Lung microvascular endothelial cell (primary cell): ENCODE measurements at places on chromosomes 11 and 22. TPM values are rescaled to one million over a fixed set of nuclear protein-coding genes. Genes with fewer than 3 reads are reported as not detected.

DNA sequence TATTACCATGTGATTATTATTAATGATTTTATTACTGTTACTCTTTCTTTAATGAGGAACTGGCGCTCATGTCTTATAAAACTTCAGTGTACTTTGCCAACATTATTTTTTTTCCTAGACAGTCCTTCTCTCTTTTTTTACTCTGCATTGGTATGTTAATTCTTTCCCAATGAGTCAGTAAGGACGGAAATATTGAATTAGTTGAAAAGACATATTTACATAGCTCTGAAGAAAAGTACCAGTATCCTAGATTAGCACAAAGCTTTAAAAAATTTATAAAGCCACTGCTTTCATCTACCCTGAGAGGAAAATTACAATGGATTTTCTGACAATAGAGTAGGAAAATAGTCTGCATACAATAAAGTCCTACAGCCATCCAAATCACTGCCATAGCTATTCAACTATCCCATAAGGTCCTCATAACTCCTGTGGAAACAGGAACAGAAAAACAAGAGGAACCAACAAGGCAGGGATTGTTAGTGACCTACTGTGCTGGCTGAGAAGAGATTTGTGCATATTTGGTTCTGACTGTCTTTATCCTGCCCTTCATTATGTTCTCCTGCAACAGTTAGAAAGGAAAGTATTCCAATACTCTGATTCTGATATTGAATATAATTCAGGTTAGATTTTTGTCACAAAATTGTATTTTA is 314.4 kb downstream of the AASDHPPT start:
- peak; percentile 1 for DNase-seq

DNA sequence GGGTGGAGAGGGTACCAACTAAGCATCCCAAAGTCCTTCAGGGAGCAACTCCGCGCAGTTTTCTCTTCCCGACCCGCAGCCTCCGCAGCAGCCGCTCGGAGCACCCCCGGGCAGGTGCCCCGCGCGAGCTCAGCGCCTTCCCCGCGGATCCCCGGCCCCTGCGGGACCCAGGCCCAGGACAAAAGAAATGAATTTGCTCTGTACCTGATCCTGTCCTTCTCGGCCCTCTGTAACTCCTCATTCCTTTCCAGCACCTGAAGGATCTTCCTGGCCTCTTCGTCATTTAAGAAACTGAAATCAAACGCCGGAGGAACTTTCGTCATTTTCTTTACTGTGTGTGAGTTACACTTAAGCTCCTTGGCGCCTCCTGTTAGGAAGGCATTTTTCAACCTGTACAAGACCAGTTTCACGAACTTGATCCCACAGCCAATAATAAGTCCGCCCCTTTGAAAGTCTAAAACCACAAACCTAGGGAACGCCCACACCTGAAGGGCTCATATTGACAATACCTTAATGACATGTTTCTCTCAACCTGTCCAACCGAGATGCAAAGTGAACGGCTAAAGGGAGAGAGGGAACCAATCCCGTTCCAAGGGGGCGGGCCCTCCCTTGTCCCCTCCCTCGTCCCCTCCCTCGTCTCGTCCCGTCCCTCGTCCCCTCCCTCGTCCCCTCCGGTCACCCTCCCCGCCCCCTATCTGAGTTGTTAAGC is at the start of gene EXPH5:
Gene EXPH5 (minus strand): TSS at position 555 of the 709 bp plus-strand sequence. CDS start 232 bp downstream, at position 323.
- peak; percentile 68 for DNase-seq

- peak; percentile 49 for DNase-seq
These were observed 15.0 kb upstream of the APOA1 start for GRCh38 chr11:116852261-116853031.

Gene OR8B4
- total RNA-seq: not detected in 2 replicates

GRCh38 chr11:57307666-57308270 is 17.0 kb downstream of the TNKS1BP1 start:
- no peak for DNase-seq

Gene PLAAT4
- total RNA-seq: 1.6 and 2.8 TPM in 2 replicates

DNA sequence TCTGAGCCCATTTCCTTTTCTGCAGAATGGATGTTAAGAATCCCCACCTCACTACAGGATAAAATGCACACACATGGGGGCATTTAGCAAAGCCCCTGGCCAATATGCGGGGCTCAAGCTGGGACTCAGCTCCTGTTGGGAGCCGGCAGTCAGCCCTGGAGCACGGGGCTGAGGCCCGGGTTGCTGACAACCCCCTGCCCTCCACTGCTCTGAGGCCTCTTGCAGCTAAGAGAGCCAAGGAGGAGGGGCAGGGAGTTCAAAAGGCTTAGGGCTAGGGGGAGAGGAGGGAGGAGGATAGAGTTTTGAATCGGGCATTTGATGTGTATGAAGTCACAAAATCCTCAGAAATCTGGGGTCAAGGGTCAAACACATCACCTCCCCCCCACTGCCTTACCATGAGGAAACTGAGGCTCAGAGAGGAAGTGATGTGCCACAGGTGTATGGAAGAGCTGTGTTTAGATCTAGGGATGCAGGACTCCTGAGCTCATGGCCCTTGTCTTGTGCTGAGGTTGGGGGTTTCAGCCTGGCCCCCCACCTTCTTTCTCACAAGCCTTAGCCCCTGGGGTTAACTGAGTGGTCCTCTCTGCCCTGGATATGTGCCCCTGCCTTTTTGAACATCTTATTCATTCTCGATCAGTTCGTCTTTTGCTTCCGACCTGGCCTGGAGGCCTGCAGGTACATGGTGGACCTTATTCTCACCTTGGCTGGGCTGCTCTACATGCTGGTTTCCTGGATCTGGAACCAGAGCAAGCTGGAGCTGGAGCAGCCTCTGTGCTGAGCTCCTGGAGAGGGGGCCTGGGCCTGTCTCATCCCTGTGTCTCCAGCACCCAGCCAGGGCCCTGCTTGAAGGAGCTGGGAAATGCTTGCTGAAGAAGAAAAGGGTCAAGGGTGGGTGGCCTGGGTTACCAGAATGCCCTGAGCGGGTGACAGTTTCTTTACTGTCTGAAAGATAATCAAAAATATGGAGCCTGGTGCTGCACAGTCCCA is 80.3 kb downstream of the LRRC32 start:
- no peak for DNase-seq

- no peak for DNase-seq
These were observed 108.2 kb downstream of the CYP2R1 start for GRCh38 chr11:14783788-14784187.

DNA sequence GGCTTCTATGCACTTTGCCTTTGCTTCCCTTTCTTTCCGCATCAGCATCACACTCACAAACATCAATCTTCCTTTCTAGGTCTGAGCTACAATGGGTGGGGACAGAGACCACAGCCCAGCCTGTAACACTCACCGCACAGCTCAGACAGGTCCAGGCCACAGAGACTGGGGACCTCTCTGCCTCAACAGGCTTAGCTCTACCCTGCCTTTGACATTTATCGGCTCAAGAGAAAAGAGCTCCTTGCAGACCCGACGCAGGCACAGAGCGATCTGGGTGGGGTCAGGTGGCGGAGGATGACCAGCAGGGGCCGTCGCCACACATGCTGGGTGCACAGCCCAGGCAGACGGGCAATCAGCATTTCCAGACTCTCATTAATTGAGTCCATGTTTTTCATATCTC is 837.3 kb downstream of the TBC1D22A start:
- DNase-seq: no peak

DNA sequence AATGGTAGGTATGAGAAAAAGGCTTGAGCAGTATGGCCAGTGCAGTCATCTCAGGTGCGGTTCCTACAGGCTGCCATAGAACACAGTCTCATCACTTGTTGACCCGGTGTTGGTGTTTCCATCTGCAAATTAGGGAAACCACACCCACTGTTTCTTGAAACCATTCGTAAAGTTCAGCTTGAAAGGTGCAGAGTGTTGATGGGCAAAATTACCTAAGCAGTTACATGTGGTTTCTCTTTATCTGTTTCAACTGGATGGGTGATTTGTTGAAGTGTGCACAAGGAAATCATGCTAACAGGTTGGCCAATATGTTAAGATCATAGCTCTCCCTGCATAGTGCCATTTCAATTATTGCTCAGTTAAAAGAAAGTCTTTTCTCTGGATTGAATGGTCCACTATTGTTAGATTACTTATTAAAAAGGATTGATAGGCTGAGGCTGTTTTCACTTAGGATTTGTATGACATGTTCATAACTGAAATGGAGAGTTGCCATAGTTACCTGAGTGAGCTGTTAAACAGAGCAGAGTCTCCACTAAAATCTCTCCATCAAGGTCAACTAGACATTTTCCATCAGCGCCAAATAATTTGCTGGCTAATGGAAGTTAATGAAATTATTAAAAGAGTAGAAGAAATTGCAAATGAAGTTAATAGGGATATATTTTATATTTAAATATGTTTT is 203.1 kb upstream of the MTMR2 start:
- DNase-seq: peak; percentile 84

Gene DCHS1
- total RNA-seq: 28.3 and 46.2 TPM in 2 replicates

- DNase-seq: no peak
These were observed 327.0 kb downstream of the DYNC2H1 start for GRCh38 chr11:103436131-103436770.

GRCh38 chr22:20607157-20607907 is 99.9 kb downstream of the MED15 start:
- DNase-seq: no peak

GRCh38 chr22:26941896-26942636 is 284.7 kb downstream of the MIAT start:
- DNase-seq: no peak

- DNase-seq: no peak
These were observed 57.5 kb downstream of the C22orf31 start for GRCh38 chr22:29003975-29004646.

DNA sequence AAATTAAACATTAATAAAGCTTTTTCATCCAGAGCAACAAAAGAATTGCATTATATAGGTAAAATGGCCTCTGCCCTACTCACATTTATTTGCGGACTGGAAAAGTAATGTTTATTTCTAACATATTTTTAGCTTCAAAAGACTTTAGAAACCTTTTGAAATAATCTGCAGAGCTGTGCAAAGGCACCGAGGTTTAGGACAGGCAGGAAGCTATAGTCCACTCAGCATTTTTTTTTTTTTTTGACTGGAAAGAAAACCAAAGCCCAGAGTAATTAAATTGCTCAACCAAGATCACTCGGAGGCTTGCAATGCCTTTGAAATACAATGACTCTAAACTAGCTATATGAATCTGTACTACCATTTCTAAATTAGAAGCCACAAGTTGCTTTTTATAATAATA is 19.1 kb downstream of the BARX2 start:
- DNase-seq: no peak

GRCh38 chr11:129143335-129143734 is 48.8 kb downstream of the ARHGAP32 start:
- peak; percentile 98 for DNase-seq

GRCh38 chr11:5550440-5551095 is 2.2 kb upstream of the OR52H1 start:
- DNase-seq: peak; percentile 59

- DNase-seq: peak; percentile 41
These were observed 37.8 kb downstream of the PAMR1 start for GRCh38 chr11:35487532-35488078.

DNA sequence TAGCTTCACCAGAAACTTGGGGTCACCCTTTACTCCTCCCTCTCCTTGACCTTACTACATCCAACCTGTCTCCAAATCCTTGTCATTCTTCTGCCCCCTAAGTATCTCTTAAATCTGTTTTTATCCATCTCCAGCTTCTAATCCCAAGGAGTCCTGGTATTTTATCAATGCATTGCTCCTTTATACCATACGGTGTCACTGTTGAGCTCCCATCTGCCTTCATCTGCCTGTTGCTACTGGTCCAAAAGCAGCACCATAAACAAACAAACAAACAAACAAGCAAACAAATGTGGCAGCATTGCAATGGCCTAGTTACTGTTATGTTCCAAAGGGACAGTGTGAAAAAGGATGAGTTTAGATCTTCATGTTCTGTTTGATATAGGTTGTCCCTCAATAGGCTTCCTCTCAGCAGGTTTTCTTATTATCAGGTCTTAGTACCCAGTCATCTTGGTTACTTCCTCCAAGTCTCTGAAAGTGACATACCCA is 34.2 kb downstream of the DNHD1 start:
- DNase-seq: peak; percentile 64

- DNase-seq: no peak
These were observed 67.5 kb downstream of the ADAMTS15 start for GRCh38 chr11:130515829-130516553.

DNA sequence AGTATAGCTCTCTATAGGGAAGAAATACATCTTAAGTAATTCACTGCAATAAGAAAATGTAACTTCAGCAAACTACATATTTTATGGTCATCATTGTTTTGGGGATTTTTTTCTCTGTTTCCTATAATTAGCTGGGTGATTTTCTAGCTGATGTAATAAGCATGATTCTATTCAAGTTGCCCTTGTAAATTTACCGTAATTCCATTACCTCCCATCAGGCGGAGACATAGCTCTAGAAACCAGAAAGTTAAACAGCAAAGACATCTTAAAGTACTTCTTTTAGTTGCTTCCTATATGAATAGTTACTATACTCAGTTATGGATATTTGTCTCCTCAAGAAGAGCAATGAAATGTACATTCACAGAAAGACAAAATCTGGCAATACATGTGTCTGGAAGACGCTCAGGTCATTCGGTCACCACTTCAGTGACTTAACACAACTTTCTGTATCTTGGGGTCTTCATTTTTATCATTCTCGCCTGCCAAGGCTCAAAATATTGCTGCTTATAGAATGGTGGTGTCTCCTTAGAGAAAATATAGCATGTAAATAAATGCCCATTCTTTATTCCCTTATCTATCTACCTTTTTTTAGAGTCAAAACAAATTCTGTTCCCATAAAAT is 239.9 kb upstream of the ZC3H12C start:
- peak; percentile 88 for DNase-seq

DNA sequence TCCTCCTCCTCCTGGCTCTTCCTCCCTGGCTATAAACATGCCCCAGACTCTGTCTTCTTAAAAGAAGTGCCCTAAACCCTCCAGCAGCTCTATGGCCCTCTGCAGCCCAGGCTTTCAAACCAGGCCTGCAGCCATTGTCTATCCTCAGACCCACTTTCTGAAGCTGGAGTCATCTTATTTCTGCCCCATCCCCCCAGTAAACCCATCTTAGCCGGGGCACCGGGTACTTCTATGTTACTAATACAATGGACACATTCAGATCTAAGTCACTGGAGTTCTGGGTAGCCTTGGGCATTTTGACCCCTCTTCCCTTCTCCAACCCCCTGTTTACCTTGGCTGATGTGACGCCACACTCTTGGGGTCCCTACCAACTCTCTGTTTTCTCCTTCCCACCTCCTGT is 29.7 kb upstream of the CACNG2 start:
- DNase-seq: no peak

- DNase-seq: no peak
These were observed 15.8 kb downstream of the EPS8L2 start for GRCh38 chr11:721741-722345.

DNA sequence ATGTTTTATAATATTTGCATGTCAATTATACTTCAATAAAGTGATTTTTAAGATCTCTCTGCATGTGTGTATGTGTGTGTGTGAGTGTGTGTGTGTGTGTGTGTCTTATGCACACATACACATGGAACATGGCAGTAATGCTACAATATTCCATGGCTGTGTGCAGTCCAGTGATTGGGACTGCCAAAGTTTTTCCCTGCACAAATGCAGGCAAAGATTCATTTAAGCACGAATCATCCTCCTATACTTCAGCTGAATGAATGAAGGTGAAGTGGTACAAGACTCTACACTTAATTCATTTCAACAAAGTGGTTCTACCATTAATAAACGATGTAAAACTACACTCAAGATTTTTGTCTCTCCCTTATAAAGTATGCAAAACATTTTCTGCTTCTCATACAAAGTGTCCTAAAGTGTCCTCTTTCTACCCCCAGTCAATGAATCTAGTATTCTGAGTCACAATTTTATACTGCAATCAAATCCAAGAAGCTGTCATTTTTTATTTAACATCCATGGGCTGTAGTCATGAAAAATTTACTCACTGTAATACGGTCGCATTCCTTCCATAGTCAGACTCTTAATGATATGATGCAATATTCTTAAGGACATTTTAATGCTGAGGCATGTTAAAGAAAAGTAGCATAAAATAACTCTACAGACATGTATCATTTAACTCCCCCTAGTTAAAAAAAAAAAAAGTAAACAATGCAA is 132.4 kb downstream of the TTC28 start:
- DNase-seq: no peak
